ENCODE measurements at places on chromosomes 2 and 18. TPM values are rescaled to one million over a fixed set of nuclear protein-coding genes. Genes with fewer than 3 reads are reported as not detected.

The PDE1A gene
- 5.5 TPM for total RNA-seq

The RNF144A gene
- 28.1 TPM for total RNA-seq

The ITGB1BP1 gene
- 59.8 TPM for total RNA-seq

The DAPL1 gene
- total RNA-seq = 151 TPM

The DOK1 gene
- 28.1 TPM for total RNA-seq

GRCh38 chr2:176461098-176461808, 192.0 kb downstream of the MTX2 start:
- no peak for DNase-seq

DNA sequence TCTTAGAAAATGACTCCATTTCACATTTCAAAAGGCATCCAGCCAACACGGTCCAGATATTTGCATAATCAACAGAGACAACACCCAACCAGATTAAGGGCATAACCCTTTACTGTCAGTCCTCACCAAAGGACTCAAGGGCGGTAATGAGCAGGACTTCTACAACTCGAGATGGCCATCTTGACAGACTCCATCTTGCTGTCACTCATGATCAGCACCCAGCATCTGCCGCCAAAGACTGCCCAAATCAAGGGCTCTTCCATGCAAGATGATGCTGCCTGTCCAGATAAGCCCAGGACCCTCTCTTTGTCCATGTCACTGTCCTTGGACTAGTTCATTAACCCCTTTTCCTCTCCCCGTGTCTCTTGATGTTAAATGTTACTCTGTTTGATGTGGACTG, 77.9 kb downstream of the UXS1 start:
- DNase-seq = no peak

DNA sequence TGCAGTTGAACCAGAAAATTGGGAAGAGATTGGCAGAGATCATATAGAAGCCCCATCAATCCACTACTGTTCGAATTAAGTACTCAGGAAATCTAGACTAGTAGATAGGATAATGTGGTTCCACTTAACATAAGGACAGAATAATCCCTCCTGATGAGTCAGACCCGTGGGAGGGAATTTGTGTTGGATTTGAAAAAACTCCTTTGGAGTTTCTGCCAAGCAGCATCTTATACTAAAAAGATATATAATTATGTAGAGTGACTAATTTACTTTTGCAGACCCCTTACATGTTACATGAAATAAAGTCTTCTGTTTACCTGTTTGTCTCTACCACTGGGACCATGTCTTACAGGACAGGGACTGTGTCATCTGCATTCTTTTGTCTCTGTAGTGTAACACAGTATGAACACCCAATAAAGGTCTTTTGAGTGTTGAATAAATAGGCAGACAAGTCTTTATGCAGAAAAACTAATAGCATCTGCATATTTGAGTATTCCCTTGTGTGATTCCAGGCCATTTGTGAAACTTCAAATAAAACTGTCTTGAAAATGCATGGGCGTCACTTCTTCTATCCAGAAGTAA, 122.6 kb upstream of the DNAJC10 start:
- DNase-seq = no peak

- no peak for DNase-seq
These were observed 149.5 kb upstream of the RBBP8 start for GRCh38 chr18:22783662-22784076.

- no peak for DNase-seq
These were observed 69.3 kb downstream of the HDAC4 start for GRCh38 chr2:239331560-239331959.

DNA sequence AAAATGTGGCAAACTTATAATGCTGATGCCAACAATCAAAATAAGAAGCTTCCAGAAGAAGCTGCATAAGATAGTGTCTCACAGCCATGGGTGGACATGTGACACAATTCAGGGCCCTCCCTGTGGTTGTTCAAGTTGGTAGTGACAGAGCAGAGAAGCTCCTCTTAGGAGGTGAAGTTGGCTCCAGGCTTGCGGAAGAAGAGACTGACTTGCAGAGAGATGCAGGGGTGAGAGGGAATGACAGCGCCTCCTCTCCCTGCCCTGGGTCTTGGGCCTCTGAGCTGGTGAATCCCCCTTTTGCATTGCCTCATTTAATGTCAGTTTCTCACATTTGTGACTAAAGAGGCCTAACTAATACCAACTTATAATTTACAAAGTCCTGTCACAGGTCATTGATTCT, 23.0 kb upstream of the RHOB start:
- no peak for DNase-seq

- DNase-seq = no peak
These were observed 19.9 kb downstream of the WDSUB1 start for GRCh38 chr2:159266554-159266953.

GRCh38 chr2:26244309-26245230, at the start of the genes HADHA and HADHB:
HADHA (minus strand) TSS chr2:26244632; CDS start chr2:26244596, 36 bp downstream.
HADHB (plus strand) TSS chr2:26244939; CDS start chr2:26254255, 9,316 bp downstream.
- DNase-seq = peak; percentile 93

DNA sequence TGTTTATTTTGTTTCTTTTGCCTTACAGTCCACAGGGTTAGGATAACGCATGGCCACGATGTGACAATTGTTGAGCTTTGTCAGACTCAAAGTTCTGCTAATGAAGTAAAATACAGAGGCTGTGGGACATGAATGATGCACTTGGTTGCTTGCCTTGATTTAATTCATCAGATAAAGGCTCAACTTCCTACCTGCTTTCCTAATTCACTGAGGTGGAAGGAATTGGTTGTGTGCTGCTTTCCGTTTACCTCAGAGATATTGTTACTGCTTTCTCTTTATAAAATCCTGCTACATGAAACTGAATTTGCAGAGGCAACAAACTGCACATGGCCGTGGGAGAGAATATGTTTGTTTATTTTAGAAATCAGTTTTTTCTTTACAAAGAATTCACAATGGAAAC, 6.6 kb downstream of the RIT2 start:
- no peak for DNase-seq

- DNase-seq = peak; percentile 72
These were observed at the start of gene DCTN1 for GRCh38 chr2:74379851-74380789. DCTN1 (minus strand) TSS chr2:74380311; CDS start chr2:74380037, 274 bp downstream.

DNA sequence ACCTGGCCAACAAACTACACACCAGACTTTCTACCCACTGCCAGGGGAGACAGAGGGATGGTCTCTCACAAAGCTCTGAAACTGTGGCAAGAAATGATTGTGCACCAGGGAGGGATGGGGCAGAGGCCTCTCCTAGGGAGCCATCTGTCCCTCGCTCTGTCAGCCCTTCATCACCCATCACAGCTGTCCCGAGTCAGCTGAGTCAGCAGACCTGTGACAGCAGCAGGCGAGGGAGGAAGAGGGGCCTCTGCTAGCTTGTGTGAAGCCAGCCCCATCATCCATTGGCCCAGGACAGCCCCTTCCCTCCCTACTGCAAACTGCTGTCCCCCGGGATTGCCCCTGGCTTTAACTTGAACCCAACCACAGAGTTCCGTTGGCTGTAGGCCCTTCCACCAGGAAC, 5.0 kb downstream of the SH2D6 start:
- DNase-seq = no peak

DNA sequence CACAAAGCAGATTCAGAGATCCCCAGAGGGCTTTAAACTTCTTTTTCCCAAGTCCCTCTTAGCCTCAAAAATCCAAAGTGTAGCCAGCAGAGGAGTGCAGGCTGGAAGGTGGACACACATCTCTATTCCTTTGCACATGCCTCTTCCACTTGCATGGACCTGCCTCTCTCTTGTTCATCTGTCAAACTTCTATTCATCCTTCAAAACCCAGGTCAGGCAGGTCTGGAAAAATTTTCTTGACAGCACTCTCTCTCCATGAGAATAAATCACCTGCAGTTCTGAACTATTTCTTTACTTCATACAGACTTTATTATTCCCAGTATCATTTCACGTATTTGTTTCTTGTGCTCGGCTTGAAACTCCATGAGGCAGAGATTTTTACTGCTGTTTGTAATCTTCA, 127.5 kb downstream of the SS18 start:
- DNase-seq = no peak

DNA sequence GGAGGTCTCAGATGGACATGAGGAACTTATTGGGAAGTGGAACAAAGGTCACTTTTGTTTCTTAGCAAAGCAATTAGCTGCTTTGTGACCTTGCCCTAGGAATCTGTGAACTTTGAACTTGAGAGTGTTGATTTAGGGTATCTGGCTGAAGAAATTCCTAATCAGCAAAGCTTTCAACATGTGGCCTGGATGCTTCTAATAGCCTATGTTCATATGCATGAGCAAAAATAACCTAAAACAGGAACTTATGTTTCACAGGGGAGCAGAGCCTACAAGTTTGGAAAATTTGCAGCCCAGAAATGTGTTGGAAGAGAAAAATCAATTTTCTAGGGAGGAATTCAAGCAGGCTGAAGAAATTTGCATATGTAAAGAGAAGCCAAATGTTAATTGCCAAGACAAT, 405.8 kb upstream of the SALL3 start:
- DNase-seq = no peak

DNA sequence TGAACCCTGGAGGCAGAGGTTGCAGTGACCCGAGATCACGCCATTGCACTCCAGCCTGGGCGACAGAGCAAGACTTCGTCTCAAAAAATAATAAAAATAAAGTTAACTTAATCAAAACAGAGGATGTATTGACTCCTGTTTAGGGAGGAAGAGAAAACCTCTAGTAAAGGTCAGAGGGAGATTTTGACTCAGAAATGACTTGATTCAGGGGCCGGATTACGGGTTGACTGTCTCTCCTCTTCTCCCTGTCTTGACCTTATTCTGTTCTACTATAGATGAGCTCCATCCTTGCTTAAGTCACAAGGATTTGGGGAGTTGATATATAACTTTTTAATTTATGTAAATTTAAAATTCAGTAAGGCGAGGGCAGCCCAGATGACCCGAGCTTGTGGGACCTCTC, 71.0 kb downstream of the COX7A2L start:
- DNase-seq = no peak

GRCh38 chr2:62014102-62014501, 108.6 kb downstream of the COMMD1 start:
- peak; percentile 85 for DNase-seq

DNA sequence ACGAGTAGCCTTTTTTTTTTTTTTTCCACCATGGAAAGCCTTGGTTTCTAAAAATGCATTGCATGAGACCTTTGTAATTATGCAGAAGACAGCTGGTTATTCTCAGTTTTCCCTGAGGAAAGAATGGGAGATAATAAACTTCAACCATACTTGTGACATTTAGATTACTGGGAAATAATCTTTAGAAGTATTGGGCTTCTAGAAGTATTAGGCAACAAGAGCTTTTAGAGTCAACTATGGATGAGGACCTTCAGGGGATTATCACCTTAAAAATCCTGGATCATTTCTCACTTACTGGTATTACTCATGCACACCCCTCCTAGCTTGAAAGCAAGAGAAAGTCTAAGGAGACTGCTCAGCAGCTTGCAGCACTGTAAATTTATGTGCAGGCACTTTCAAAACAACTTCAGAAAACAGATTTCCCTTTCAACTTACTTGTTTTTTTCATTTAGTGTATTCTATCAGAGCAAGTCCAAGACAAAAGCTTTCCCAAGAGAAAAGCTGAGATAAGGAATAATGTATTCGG, 175.9 kb downstream of the NRXN1 start:
- no peak for DNase-seq

- DNase-seq = no peak
These were observed 72.5 kb downstream of the GNAL start for GRCh38 chr18:11761553-11761952.
